ENCODE measurements at places on chromosomes 4 and X. TPM values are rescaled to one million over a fixed set of nuclear protein-coding genes. Genes with fewer than 3 reads are reported as not detected.

GRCh38 chr4:111781611-111782010 lies 363.6 kb upstream of the FAM241A start:
- no peak for DNase-seq
- no peak overlapping the region for H3K4me3 ChIP-seq
- no peaks in the 10 kb centered on the region for H3K27me3 ChIP-seq
- H3K4me1 ChIP-seq, result no peaks in the 10 kb centered on the region
- no peaks in the 10 kb centered on the region for H3K36me3 ChIP-seq

DNA sequence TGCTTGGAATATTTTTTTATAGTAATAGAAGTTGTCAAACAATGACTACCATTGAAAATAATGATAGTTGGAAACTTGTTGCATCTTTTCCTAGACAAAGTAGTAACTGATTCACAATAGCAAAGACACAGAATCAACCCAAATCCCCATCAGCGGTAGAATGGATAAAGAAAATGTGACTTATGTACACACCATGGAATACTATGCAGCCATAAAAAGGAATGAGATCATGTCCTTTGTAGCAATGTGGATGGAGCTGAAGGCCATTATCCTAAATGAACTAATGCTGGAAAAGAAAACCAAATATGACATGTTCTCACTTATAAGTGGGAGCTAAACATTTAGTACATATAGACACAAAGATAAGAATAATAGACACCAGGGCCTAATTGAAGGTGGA lies 49.7 kb downstream of the ATP10D start:
- H3K27me3 ChIP-seq, result no peaks in the 10 kb centered on the region
- H3K4me3 ChIP-seq, result no peak overlapping the region
- peaks cover 16% of the 10 kb centered on the region for H3K4me1 ChIP-seq
- H3K36me3 ChIP-seq, result no peaks in the 10 kb centered on the region
- DNase-seq, result no peak

- H3K27ac ChIP-seq, result no peak overlapping the region
- H3K4me3 ChIP-seq, result no peak overlapping the region
- peaks cover 37% of the 10 kb centered on the region for H3K27me3 ChIP-seq
These were observed 1.0 kb downstream of the PNMA3 start for GRCh38 chrX:153057281-153057680.

The CT45A3 gene
- total RNA-seq, result not detected

GRCh38 chr4:89556601-89557305 lies 249.2 kb upstream of the GPRIN3 start:
- H3K27ac ChIP-seq, result no peak overlapping the region
- H3K36me3 ChIP-seq, result no peaks in the 10 kb centered on the region
- DNase-seq, result no peak
- H3K27me3 ChIP-seq, result peaks cover 3% of the 10 kb centered on the region
- H3K4me3 ChIP-seq, result no peak overlapping the region

The CAPN6 gene
- 232 TPM for total RNA-seq

- H3K4me1 ChIP-seq, result no peaks in the 10 kb centered on the region
- no peak overlapping the region for H3K4me3 ChIP-seq
- no peak overlapping the region for H3K27ac ChIP-seq
- H3K27me3 ChIP-seq, result peaks cover 60% of the 10 kb centered on the region
- no peak for DNase-seq
These were observed 3.6 kb downstream of the ATP2B3 start for GRCh38 chrX:153521034-153521433.

The ODAPH gene
- total RNA-seq, result not detected

The BST1 gene
- 0.45 TPM for total RNA-seq

DNA sequence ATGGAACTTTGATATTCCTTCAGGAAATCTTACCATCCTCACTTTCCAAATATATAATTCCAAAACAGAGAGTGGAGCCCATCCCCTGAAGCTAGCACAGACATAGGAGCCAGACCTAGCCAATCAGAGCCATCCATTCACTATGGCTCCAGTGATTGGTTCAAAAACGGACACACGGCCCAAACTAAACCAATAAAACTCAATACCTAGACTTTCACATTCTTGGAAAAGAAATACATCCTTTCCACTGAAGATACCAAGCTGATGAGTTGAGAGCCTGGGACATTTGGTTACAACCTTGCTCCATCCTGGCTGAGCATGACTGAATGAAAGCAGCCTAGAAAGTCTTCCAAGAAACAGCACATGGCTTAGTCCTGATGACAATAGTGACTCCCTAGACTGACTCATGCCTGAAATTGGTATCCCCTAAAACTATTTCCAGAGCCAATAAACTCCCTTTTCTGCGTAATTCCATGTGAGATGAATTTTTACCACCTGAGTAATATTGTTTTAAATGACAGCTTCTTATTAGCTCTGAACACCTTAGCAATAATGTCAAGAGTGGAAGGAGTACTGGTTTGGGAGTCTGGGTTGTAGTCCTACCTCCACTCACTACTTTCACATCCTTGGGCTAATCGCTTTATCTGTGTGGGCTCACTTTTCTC lies 189.6 kb upstream of the LNX1 start:
- no peaks in the 10 kb centered on the region for H3K4me1 ChIP-seq
- no peak overlapping the region for H3K27ac ChIP-seq
- DNase-seq, result no peak
- no peaks in the 10 kb centered on the region for H3K27me3 ChIP-seq
- H3K36me3 ChIP-seq, result no peaks in the 10 kb centered on the region

GRCh38 chr4:17670423-17670822 lies 56.0 kb downstream of the MED28 start:
- H3K27ac ChIP-seq, result no peak overlapping the region
- H3K4me3 ChIP-seq, result no peak overlapping the region
- H3K27me3 ChIP-seq, result no peaks in the 10 kb centered on the region
- H3K4me1 ChIP-seq, result no peaks in the 10 kb centered on the region

GRCh38 chr4:48939785-48940184 lies 33.2 kb upstream of the OCIAD2 start:
- no peak for DNase-seq
- H3K36me3 ChIP-seq, result no peaks in the 10 kb centered on the region
- H3K4me3 ChIP-seq, result no peak overlapping the region
- H3K4me1 ChIP-seq, result no peaks in the 10 kb centered on the region
- no peaks in the 10 kb centered on the region for H3K27me3 ChIP-seq

- no peak for DNase-seq
- H3K27ac ChIP-seq, result no peak overlapping the region
- H3K27me3 ChIP-seq, result no peaks in the 10 kb centered on the region
- no peaks in the 10 kb centered on the region for H3K36me3 ChIP-seq
These were observed 44.0 kb upstream of the CT47C1 start for GRCh38 chrX:119028733-119029330.

The ARHGAP4 gene
- 17.9 TPM for total RNA-seq

The CT47B1 gene
- total RNA-seq, result not detected

- no peak overlapping the region for H3K4me3 ChIP-seq
- H3K36me3 ChIP-seq, result no peaks in the 10 kb centered on the region
- no peaks in the 10 kb centered on the region for H3K4me1 ChIP-seq
- DNase-seq, result peak; percentile 5
- no peak overlapping the region for H3K27ac ChIP-seq
These were observed 111.1 kb downstream of the KLF8 start for GRCh38 chrX:56343219-56343618.

DNA sequence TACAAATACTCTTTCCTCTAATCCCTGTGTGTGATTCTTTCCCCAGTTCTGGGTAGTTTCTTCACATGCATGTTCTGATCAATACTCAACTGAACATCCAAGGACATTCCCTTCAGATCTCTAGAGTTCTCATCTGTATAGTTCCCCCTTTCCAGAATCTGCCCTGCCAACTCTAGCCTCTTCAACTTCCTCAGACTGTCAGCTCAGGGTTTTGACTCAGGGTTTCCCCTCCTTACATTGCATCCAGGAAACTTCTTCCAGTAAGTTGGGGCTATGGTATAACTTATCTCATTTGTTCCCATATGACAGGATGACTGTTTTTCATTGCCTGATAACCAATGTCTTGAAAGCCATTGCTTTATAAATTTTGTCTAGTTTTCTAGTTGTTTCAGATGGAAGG lies 14.2 kb upstream of the ANKRD17 start:
- H3K4me1 ChIP-seq, result no peaks in the 10 kb centered on the region
- no peaks in the 10 kb centered on the region for H3K36me3 ChIP-seq
- no peak for DNase-seq
- H3K4me3 ChIP-seq, result no peak overlapping the region

DNA sequence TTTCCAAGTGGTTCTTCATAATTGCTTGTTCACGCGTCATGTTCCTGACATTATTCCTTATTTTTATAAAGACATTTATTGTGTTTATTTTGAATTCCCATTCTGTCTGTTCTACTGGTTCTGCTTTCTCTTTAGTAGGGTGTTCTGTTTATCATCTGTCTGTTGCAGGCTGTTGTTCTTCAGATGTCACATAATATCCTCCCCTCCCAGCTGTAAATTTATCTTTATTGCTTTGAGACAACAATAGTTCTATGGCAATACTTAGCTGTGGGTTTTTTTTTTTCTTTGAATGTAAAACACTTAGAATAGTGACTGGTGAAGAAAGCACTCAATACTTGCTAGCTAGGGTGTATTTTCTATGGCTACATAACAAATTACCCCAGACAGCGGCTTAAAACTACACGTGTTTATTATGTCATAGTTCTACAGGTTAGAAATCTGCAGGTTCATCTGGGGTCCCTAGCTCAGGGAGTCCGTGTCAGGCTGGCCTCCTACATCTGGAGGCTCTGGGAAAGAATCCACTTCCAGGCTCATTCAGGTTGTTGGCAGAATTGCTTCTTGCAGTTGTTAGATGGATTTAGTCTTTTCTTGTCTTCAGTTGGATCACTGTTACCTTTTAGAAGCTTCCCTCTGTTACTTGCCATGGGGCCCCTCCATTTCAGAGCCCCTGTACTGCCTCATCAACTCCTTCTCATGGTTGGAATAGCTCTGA lies 63.4 kb upstream of the ENPEP start:
- no peak for DNase-seq
- H3K27me3 ChIP-seq, result peaks cover 38% of the 10 kb centered on the region
- H3K4me3 ChIP-seq, result no peak overlapping the region
- H3K27ac ChIP-seq, result no peak overlapping the region
- no peaks in the 10 kb centered on the region for H3K36me3 ChIP-seq

The BRS3 gene
- not detected for total RNA-seq

DNA sequence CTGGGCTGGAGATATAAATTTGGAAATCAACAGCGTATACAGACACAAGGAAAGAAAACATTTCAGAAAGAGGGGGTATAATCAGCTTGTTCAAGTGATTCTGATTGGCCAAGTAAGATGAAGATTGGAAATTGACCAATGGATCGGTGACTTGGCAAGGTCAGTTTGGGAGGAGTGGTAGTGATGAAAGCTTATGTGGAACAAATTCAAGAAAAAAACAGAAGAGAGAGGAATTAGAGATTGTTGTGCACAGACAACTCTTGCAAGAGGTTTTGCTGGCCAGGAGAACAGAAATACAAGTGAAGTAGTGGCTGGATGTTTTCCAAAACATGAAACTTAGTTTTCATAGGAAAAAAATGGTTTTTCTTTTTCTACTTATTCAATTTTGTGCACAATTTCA lies 16.3 kb downstream of the CD38 start:
- H3K27me3 ChIP-seq, result no peaks in the 10 kb centered on the region
- no peaks in the 10 kb centered on the region for H3K36me3 ChIP-seq
- DNase-seq, result no peak
- no peak overlapping the region for H3K27ac ChIP-seq
- peaks cover 5% of the 10 kb centered on the region for H3K4me1 ChIP-seq
- H3K4me3 ChIP-seq, result no peak overlapping the region

DNA sequence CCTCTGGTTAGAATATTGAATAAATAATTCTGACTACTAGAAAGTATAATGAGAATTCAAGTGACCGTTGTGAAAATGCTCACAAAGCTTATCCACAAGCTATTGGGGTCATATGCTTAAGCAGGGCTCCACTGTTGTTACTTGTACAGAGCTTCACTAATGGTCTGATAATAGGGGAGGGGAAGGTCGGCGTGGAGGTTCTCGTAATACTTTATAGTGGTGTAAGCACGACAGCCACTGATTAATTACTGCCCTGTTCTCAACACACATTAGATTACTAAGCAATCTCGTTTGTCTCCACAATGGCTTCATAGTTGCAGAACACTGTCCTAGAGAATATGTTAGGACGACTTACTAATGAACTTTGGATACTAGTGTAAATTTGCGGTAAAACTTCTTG lies 11.6 kb downstream of the UNC5C start:
- no peak overlapping the region for H3K27ac ChIP-seq
- no peaks in the 10 kb centered on the region for H3K4me1 ChIP-seq
- no peak overlapping the region for H3K4me3 ChIP-seq
- no peaks in the 10 kb centered on the region for H3K36me3 ChIP-seq
- H3K27me3 ChIP-seq, result no peaks in the 10 kb centered on the region

- peaks cover 7% of the 10 kb centered on the region for H3K4me1 ChIP-seq
- H3K36me3 ChIP-seq, result no peaks in the 10 kb centered on the region
- no peak overlapping the region for H3K27ac ChIP-seq
- H3K4me3 ChIP-seq, result no peak overlapping the region
These were observed 60.4 kb upstream of the IRF2 start for GRCh38 chr4:184534511-184535391.

The CORIN gene
- total RNA-seq, result not detected

The JCHAIN gene
- total RNA-seq, result not detected

- H3K27ac ChIP-seq, result peak overlapping the region; percentile 59
- DNase-seq, result peak; percentile 34
- no peak overlapping the region for H3K4me3 ChIP-seq
These were observed 199.6 kb downstream of the AASDH start for GRCh38 chr4:56187688-56188087.

- no peaks in the 10 kb centered on the region for H3K36me3 ChIP-seq
- no peak overlapping the region for H3K27ac ChIP-seq
- H3K4me1 ChIP-seq, result no peaks in the 10 kb centered on the region
- no peak overlapping the region for H3K4me3 ChIP-seq
- DNase-seq, result no peak
- peaks cover 6% of the 10 kb centered on the region for H3K27me3 ChIP-seq
These were observed 85.0 kb downstream of the WFS1 start for GRCh38 chr4:6354626-6355025.

- no peaks in the 10 kb centered on the region for H3K36me3 ChIP-seq
- no peaks in the 10 kb centered on the region for H3K4me1 ChIP-seq
- no peaks in the 10 kb centered on the region for H3K27me3 ChIP-seq
- H3K4me3 ChIP-seq, result no peak overlapping the region
- H3K27ac ChIP-seq, result no peak overlapping the region
These were observed 21.5 kb downstream of the ARSJ start for GRCh38 chr4:113957956-113958355.

DNA sequence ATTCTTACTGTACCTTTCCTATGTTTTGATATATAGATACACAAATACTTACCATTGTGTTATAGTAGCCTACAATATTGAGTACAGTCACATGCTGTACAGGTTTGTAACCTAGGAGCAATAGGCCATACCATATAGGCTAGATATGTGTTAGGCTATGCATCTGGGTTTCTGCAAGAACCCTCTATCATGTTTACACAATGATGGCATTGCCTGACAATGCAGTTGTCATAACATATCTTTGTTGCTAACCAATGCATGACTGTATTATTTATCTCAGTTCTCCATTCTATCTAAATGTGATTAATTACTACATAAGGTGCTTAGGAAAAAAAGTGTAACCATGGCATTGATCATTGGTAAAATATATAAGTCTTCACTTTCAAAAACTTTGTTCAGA lies 10.0 kb upstream of the SPCS3 start:
- H3K4me3 ChIP-seq, result no peak overlapping the region
- H3K36me3 ChIP-seq, result no peaks in the 10 kb centered on the region
- H3K4me1 ChIP-seq, result peaks cover 5% of the 10 kb centered on the region
- H3K27me3 ChIP-seq, result no peaks in the 10 kb centered on the region
- H3K27ac ChIP-seq, result no peak overlapping the region
